ENCODE measurements at places on chromosomes 5 and 9.
A peak's percentile ranks its signal among the peaks of the same experiment; 100 is the strongest.

GRCh38 chr9:91067306-91067860, 265.8 kb downstream of the SYK start:
- DNase-seq = no peak

GRCh38 chr5:78778538-78778937, 130.0 kb upstream of the LHFPL2 start:
- no peak for DNase-seq

DNA sequence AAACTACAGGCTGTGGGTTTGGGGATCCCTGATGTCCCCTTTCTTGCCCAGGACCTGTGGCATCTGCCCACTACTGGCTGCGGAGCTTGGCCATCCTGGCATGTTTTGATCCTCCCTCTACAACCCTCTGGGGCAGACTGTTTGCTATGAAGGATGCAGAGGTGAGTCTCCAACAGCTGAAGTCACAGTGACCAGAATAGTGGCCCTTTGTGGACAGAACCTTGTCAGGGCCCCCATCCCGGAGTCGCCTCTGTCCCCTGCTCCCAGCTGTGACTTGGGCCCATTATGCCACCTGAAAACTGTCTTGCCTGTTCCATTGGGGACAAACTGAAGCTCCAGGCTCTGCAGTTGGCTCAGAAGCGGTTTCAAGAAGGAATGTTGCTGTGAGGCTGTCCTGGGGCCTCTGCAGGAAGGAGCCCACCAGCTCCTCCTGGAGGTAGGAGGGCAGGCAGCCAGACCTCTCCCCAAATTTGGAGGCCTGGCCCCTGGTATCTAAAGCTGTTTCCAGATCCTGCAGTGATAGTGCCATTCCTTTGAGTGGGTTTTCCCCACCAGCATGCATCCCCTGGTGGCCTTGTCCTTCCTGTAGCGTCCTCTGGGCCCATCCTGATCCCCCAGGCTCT, 93.3 kb downstream of the BARX1 start:
- DNase-seq = no peak

- DNase-seq = peak; percentile 24
Measured at GRCh38 chr9:75071530-75072122, 16.3 kb downstream of the NMRK1 start.

DNA sequence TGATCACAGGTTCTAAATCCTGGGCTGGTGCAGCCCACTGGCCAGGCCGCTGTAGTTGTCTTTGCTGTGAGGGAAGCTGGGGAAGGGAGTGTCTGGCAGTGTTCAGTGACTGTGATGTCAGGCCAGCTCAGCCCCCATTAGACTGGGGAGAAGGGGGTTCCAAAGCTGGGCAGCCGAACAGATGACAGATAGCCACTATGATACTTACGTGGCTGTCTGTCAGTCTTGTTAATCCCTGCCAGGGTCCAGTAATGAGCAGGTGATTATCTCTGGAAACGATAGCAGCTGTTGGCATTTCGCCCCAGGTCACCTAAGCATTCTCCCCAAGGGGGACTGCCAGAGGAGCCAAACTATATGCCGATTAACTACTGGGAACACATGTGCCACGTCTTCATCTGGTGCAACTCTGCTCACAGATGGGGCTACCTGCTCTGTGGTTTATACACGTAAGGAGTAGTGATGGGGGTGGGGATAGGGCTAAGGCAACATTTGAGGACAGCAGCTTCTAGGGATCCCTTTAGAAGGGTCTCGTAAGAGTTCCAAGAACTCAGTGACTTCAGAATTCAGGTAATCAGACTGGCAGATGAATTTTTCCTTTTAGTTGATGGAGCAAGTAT, 396.3 kb downstream of the KDM4C start:
- DNase-seq = no peak

GRCh38 chr9:84808416-84808815, 138.9 kb downstream of the NTRK2 start:
- DNase-seq = no peak

- DNase-seq = peak; percentile 63
Measured at GRCh38 chr9:133994353-133995011, 2.4 kb upstream of the VAV2 start.

GRCh38 chr9:120374239-120374638, 205.7 kb downstream of the CDK5RAP2 start:
- DNase-seq = no peak

DNA sequence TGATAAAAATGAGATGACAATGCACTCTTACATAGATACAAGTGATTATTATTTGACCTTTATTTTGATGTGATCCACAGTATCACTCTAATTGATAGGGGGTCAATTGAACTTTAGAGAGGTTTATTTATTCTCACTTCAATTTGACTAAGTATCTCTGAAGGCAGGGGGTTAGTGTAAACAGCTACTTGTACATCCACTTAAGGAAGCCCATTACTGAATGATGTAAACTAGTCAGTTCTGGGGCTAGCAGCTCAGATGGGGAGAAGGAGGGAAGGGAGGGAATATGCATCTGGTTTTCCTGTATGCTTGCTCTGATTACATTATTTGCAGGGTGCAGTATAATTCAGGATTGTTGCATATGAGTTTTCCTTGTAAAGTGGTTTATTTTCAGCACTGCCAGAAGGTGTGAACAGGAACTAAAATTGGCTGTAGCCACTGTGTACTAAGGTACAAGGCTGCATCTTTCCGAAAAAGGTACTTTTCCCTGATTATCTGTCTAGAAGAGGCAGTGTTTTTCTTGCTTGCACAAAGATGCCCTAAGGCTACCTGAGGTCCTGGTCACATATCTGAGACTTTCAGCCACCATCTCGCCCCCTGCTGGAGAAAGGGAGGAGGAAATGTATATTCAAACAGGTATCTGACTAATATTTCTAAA, 51.2 kb downstream of the MRPS27 start:
- peak; percentile 1 for DNase-seq

- DNase-seq = no peak
Measured at GRCh38 chr5:55485073-55485472, 49.7 kb downstream of the PLPP1 start.

DNA sequence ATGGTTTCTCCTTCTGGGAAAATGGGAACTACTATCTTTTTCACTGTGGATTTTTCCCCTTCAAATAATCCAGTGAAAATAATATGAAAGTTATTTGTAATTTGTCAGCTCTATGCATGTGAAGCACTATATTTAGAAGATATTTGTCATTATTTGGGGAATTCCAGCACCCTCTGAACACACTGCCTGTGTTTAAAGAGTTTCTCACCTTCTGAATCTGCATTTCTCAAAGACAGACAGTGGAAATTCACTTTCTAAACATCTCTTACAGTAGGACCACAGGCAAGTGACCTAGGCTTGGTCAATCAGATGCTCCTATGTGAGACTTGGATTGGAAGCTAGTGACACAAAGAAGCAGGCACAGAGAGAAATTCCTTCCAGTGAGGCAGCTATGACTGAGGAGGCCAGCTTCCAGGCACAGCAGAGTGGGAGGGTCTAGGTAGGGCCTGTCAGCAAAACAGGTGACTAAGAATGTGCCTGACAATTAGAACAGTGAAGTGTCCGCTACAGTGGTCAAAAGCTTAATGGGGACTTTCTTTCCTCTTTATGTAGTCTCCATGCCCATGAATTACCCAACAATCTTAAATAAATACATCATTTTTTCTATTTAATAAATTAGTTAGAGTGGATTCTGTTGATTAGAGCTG, 167.2 kb downstream of the HMHB1 start:
- DNase-seq = no peak

Measured in stimulated activated CD8-positive, alpha-beta memory T cell treated with anti-CD3 and anti-CD28 coated beads, Interleukin-4, amount 100 ng/mL, for 1 hour (primary cell).